HFFc6 (cell line): ENCODE measurements at places on chromosomes 5 and 9. TPM values are rescaled to one million over a fixed set of nuclear protein-coding genes. Genes with fewer than 3 reads are reported as not detected.

DNA sequence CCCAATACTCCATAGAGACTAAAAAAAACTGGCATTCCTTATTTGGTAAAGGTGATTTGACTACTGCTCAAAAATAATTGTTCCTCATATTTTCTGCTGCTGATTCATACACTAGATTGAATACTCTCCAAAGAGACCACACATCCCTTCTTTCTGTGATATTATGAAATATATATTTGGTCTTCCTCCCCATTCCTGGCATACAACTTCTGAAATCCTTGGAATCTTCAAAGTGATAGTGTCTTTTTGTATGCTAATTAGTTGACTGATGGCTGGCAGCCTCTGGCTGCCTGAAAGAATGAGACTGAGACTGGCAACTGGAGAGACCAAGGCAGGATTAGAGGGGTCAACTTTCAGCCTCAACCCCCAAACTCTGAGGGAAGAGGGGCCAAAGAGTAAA is 348.0 kb upstream of the RFX3 start:
- peaks cover 53% of the 10 kb centered on the region for H3K4me1 ChIP-seq
- DNase-seq, result no peak
- H3K36me3 ChIP-seq, result peaks cover 67% of the 10 kb centered on the region
- peak overlapping the region; percentile 82 for H3K27ac ChIP-seq
- H3K4me3 ChIP-seq, result no peak overlapping the region

GLRA1 gene
- not detected in 3 replicates for total RNA-seq

- no peaks in the 10 kb centered on the region for H3K36me3 ChIP-seq
- peaks cover 54% of the 10 kb centered on the region for H3K4me1 ChIP-seq
- peaks cover 2% of the 10 kb centered on the region; the same call in 1 of the 2 replicates for H3K27me3 ChIP-seq
- no peak for DNase-seq
- no peak overlapping the region for H3K4me3 ChIP-seq
These were observed 58.9 kb upstream of the ANKH start for GRCh38 chr5:14930486-14930885.

KLF4 gene
- 1.4 to 2.6 TPM (median 1.5 TPM) in 3 replicates for total RNA-seq

- H3K27me3 ChIP-seq, result no peaks in the 10 kb centered on the region; the same call in 1 of the 2 replicates
- no peak overlapping the region for H3K27ac ChIP-seq
- H3K4me1 ChIP-seq, result no peaks in the 10 kb centered on the region
- no peaks in the 10 kb centered on the region for H3K36me3 ChIP-seq
These were observed 189.6 kb downstream of the COX7C start for GRCh38 chr5:86807046-86808031.

GRCh38 chr5:99721506-99721905 is 792.7 kb upstream of the CHD1 start:
- no peaks in the 10 kb centered on the region for H3K4me1 ChIP-seq
- no peaks in the 10 kb centered on the region for H3K27me3 ChIP-seq
- no peak overlapping the region for H3K27ac ChIP-seq
- H3K36me3 ChIP-seq, result no peaks in the 10 kb centered on the region
- no peak for DNase-seq
- H3K4me3 ChIP-seq, result no peak overlapping the region

GRCh38 chr5:143776951-143777350 is 35.0 kb upstream of the HMHB1 start:
- DNase-seq, result peak; percentile 67
- H3K4me3 ChIP-seq, result no peak overlapping the region
- H3K27me3 ChIP-seq, result no peaks in the 10 kb centered on the region
- H3K4me1 ChIP-seq, result peaks cover 42% of the 10 kb centered on the region
- H3K27ac ChIP-seq, result peak overlapping the region; percentile 38; the same call in 1 of the 2 replicates
- no peaks in the 10 kb centered on the region for H3K36me3 ChIP-seq

- peak overlapping the region; percentile 93 for H3K4me3 ChIP-seq
- peaks cover 31% of the 10 kb centered on the region; the same call in 1 of the 2 replicates for H3K4me1 ChIP-seq
- peak overlapping the region; percentile 94 for H3K27ac ChIP-seq
- H3K36me3 ChIP-seq, result peaks cover 22% of the 10 kb centered on the region; the same call in 1 of the 2 replicates
These were observed 394 bp downstream of the TLR4 start for GRCh38 chr9:117704597-117704996.

DNA sequence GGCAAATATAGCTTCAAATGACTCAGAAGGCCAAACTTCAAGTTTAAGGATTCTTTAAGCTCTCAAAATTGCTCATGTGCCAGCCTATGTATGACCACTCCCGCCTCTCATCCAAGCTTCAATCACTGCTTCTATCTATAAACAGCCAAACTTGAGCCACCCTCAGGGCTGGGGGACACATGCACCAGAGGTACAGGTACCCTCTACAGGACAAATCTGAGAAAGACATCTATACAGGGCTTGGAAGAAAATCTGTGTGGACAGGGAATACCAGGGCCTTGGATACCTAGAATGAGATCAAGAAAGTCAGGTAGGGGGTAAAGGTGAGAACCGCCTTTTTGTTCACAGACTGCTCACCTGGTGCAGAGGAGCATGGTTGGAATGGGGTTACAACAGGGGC is 217.9 kb downstream of the ATPSCKMT start:
- no peak overlapping the region for H3K4me3 ChIP-seq
- H3K27me3 ChIP-seq, result no peaks in the 10 kb centered on the region; the same call in 1 of the 2 replicates
- H3K27ac ChIP-seq, result no peak overlapping the region
- no peak for DNase-seq
- peaks cover 2% of the 10 kb centered on the region; the same call in 1 of the 2 replicates for H3K36me3 ChIP-seq

C9orf85 gene
- total RNA-seq, result 15.2 and 16.9 TPM in 2 replicates

TTC16 gene
- not detected in 3 replicates for total RNA-seq

DNA sequence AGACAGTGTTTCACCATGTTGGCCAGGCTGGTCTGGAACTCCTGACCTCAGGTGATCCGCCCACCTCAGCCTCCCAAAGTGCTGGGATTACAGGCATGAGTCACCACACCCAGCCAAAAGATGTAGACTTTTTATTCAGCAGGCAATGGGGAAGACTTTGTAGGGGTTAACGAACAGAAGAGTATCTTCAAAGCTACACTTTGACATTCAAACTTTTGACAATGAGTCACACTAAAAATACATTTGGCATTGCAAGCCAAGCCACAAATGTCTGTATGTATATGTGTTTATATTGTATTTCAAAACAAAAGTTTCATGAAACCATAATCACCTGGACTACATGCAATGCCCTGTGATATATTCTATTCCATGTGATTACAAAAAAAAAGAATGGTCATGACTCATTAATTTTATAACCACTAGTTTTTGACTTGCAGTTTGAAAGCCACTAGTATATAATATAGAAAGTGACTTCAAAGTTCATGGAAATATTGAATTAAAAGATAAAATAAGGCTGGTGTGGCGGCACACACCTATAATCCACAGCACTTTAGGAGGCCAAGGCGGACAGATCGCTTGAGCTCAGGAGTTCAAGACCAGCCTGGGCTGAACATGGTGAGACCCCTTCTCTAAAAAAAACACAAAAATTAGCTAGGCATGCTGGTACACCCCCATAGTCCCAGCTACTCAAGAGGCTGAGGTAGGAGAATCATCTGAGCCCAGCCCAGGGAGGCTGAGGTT is 8.3 kb downstream of the DIMT1 start:
- H3K27me3 ChIP-seq, result peaks cover 4% of the 10 kb centered on the region; the same call in 1 of the 2 replicates
- H3K4me1 ChIP-seq, result peaks cover 14% of the 10 kb centered on the region
- H3K27ac ChIP-seq, result peak overlapping the region; percentile 76
- peak; percentile 41 for DNase-seq

DNA sequence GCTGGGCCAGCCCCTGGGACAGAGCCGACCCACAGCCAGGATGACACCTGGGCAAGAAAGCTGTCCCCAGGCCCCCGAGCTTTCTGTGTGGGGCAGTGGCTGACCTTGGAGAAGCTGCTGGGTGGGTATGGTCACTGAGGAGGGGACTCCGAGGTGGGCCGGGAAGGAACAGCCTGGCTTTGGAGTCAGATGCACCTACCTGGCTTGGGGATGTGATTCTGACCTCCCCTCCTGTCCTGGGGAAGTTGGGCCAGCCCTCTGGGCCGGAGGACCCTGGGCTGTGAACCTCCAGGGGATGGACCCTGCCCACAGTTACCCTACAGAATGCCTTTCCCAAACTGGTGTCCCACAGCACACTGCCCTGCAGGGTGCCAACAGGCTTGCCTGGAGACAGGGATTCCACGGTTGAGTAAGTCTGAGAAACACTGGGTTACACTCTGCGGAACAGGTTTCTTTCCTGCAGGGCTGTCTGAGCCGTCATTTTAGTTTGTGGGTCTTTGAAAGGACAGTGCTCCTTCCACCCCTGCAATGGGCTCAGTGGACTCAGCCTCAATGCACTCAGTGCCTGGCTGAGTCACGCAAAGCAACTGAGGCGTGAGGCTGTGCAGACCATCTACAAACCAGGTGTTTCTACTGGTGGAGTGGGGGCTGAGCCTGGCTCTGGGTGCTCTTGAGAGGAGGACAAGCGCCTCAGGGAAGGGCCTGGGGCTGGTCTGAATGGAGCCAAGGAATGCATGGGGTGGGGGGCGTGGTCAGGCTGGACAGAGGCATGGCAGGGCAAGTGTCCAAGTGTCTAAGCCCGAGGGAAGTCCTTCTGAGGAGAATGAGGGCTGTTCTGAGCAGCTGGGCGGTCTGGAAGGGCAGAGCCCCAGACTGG is 41.3 kb upstream of the PHYKPL start:
- no peak overlapping the region for H3K27ac ChIP-seq
- no peak overlapping the region for H3K4me3 ChIP-seq
